ENCODE measurements at places on chromosomes 7 and 10.

- DNase-seq: no peak
These were observed 241.4 kb downstream of the LRMDA start for GRCh38 chr10:75672842-75673241.

- DNase-seq: no peak
These were observed 399.2 kb downstream of the SORCS1 start for GRCh38 chr10:106765241-106765754.

GRCh38 chr10:70481831-70482530 is 3.4 kb downstream of the PALD1 start:
- no peak for DNase-seq

GRCh38 chr7:132437730-132438129 is 138.5 kb downstream of the PLXNA4 start:
- no peak for DNase-seq

DNA sequence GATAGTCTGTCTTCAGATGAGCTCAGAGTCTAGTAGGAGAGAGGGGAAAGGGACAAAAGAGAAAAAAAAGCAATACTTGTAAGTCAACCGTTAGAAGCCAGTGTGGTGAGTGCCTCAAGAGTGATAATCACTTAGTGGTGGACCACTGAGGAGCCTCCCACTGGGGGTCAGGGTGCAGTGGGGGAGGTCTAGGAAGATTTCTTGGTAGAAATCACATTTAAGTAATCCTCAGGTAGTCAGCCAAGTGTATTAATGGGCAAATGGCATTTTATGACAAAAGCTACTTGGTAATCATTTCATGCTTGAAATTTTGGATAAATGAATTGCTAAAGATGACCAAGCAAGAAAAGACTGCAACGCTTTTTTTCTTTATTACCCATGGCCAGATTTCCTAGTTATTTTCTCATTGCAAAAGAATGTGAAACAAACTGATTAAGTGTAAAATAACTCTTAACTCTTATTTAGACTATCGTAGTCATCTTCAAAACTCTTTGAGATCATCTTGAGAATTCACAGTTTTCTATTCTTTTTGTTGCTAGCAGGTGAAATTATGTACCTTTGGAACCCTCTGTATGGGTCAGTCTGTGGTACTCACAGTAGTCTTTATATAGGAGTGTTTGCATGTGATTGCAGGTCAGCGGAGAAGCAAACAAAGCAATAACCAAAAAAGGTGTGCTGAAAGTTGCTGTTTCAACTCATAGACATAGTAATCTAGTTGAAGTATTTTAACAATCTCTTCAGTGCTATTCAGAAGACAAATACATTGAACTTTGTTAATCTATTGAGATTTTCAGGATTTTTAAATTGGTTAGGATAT is 63.9 kb downstream of the PPP1R9A start:
- no peak for DNase-seq

DNA sequence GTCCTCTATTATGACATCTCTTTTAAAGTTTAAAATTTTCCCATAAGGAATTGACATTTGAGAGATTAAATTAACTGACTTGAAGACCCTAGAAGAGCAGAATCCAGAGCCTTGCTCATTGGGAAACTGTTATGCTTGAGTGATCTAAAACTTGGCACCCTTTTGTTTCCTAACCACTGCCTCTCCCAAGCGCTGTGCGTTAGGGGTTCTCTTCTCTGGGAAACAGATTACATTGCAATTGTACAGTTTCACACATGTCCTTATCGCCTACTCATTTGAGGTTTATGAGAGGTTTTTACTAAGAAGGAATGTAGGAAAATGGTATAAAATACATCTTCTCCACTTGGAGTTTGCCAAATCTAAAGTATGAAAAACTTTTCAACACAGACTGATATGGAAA is 126.8 kb upstream of the AMPH start:
- DNase-seq: no peak

- no peak for DNase-seq
These were observed 664.9 kb downstream of the SUGCT start for GRCh38 chr7:40799493-40800403.

DNA sequence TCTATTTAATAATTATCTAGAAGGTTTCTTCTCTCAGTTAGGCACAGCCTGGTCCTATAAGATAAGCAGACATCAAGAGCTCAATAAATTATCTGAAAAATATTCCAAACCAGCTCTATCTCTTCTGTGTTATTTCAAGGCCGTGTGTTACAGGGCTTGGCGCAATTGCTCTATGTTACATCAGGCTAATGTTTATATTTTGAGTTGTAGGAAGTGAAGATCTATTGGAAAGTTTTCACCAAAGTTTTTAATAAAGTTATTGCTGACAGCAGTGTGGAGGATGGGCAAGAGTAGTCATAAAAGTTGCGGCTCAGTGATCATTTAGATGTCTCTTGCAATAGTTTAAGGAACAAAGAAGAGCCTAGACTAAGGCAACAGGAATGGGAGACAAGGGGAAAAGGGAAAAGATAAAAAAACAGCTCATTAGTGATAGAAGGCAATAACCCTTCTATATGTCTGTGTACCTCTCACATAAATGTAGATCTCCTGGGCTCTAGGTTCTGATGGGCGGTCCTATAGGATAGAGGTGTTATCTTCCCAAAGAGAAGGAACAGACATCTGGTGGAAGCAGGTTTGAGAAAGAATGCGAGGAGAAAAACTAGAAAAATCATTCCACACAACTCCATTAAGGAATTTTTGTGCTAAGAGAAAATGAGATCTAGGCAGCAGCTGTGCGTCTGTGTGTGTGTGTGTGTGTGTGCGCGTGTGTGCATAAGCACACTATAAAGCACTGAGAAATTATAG is 5.9 kb upstream of the ANKRD7 start:
- no peak for DNase-seq
